Activated effector memory CD4-positive, alpha-beta T cell treated with Interleukin-2 at 50 U/mL for 16 hours (primary cell): ENCODE measurements at places on chromosomes 12 and 14.

- DNase-seq, result no peak
Observed at GRCh38 chr14:63229330-63230059, 25.3 kb downstream of the RHOJ start.

DNA sequence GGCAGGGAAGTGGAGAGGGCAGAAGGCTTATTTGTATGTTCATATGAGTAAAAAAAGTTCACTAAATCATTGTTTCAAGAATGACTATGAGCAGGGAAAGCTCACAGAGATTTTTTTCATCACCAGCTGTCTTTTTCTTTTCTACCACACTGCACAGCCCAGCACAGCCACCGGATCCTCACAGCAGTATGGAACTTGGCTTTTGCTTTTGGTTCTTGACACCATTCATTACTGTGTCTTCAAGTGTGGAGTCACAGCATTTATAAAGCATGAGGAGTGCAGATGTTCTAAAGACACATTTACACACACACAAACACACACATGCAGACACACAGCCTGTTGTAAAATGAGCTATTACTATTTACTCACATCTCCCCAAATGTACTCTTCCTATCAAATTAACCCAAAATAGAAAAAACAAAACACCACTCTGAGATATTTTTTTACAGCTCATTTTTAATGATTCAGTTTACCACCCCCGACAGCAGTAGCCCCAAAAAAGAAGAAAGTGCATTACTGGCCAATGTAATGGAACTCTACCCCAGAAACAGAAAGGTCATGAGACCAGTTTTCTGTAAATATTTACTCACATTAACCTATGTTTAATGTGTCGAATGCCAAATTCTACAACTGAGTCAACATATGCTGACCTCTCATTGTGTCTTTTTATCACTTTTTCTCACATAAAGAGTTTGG lies 60.5 kb downstream of the BTG1 start:
- no peak for DNase-seq

DNA sequence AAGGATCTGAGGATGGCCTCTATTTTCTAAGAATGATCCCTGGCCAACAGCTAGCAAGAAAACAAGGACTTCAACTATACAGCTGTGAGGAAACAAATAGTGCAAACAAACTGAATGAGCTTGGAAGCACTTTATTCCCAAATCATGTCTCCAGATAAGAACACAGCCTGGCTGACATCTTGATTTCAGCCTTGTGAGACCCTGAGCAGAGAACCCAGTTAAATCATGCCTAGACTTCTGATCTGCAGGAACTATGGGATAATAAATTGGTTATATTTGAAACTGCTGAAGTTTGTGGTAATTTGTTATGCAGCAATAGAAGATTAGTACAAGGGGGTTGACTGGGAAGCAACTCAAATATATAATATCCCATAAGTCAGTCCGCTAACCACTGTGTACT lies 183.9 kb upstream of the BMP4 start:
- DNase-seq, result no peak

- no peak for DNase-seq
Observed at GRCh38 chr12:14989790-14990189, 16.9 kb downstream of the PDE6H start.

- no peak for DNase-seq
Observed at GRCh38 chr12:52268212-52268611, 6.2 kb upstream of the KRT86 start.

GRCh38 chr12:8081251-8081920 lies 688 bp upstream of the NECAP1 start:
- peak; percentile 8 for DNase-seq

DNA sequence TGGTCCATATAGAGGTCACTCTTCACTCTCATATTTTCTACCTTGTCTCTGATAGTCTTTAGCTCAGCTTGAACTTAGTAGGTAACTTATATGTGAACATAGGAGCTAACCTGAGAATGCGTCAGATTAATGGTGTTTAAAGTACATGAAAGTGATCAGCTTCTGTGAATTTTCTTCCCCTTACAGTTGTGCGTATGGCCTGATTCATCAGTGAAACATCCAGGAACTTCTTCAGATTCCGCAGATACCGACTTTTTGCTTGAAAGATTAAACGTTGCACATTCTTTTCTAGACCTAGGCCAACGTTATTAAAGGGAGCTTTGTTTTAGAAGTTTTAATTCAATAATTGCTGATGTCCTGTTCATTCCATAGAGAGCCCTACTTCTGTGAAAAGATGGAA lies 1945.1 kb upstream of the SEL1L start:
- DNase-seq, result no peak

GRCh38 chr12:108696996-108697290 lies 34.4 kb downstream of the CORO1C start:
- DNase-seq, result no peak

DNA sequence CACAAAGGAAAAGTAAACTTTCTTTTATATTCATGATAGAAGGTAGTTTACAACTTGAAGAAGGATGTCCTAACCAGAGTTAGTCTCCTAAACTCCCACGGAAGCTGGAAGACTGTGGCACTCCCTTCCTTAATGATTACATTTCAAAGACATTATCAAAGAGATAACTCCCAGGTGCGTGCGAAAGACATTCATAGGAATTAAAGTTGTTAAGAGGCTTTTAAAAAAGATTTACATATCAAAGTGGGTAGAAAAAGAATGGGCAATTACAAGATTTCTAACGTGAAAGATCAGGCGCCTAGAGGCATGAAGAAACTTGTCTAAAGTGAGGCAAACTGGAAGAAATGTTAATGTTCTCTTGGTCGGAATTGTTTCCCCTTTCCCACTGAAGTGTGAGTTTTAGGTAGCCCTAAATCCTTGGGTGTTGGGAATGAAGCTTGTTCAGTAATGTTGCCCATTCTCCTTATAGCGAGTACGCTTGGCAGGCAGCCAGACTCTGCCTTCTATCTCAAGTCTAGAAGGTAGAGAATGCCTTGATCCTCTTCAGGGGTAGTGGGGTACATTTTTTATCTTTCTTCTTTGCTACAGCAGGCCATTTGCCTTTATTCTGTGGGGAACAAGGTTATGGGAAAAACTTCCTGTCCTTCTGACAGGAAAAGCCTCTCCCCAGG lies 642.0 kb downstream of the SLC6A15 start:
- DNase-seq, result no peak

DNA sequence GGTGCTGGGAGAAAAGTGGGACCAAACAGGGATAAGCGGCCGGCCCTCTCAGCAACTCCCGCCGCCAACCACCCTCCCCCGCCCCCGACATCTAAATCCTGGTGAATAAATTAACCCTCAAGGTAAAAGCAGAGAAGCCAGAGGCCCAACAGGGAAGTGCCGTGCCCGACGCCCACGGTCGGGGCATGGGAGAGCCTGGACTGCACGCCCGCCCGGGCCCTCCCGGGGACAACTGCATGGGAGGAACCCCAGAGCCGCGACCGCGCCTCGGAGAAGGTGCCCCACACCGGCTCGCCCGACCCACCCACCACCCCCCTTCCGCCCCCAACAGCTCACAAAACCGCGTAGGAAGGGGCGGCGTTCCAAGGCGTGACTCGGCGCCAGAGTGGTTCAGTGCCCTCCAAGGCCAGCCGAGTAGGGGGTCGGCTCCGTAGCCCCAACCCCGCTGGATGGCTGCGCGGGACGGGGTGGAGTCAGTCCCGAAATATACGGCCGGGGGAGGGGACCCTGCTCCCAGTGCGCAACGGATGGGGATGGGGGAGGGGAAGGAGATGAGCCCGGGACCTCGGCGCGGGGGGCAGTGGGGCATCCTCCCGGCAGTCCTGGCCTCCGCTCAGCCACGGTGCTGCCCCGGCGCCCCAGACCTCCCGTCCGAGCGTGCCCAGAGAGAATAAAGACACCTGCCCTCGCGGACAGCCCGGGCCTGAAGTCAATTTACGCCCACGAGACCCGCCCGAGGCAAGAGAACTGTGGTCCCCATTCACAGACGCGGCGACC lies 732 bp downstream of the SLC25A29 start:
- DNase-seq, result no peak

GRCh38 chr14:69666112-69666511 lies 54.7 kb downstream of the SUSD6 start:
- no peak for DNase-seq

DNA sequence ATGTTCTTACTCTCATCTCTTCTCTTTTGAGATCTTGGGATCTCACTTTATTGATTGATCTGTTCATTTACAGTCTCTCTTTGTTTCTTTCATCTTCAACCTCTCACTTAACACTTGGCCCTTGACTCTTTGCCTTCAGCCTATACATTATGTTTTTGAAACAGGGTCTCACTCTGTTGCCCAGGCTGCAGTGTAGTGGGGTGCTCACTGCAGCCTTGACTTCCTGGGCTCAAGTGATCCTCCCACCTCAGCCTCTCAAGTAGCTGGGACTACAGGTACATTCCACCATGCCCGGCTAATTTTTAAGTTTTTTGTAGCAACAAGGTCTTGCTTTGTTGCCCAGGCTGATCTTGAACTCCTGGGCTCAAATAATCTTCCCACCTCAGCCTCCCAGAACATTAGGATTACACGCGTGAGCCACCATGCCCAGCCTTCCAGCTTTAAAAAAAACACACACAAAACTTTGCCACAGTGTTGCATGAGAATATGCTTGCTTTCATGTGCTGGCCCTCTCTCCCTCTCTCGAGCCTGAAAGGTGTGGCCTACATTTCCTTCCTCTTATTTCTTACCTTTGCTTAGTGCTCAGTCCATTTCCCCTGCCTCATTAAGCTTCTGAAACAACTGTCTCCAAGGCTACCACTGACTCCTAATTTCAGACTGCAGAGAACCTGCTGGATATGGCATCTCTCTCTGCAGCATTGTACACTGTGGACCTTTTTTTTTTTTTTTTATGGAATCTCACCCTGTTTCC lies 9.9 kb downstream of the DIP2B start:
- DNase-seq, result no peak

- DNase-seq, result no peak
Observed at GRCh38 chr14:24940213-24940783, 109.6 kb downstream of the STXBP6 start.

- no peak for DNase-seq
Observed at GRCh38 chr12:120267736-120268135, 2.2 kb upstream of the PXN start.

DNA sequence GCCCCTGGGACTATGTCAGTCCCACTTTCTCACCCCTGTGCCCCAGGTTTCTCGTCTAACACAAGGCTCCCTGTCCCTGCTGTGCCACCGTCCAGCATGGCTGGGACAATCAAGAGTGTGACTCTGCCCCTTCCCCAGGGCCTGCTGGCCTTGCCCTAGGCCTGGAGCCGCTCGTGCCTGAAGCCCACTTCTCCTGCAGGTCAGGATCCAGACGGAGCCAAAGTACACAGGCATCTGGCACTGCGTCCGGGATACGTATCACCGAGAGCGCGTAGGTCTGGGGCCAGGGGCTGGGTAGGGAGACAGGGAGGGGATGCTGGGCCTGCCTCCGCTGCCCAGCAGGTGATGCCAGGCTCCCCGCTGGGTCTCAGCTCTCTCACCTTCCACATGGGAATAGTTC lies 2.8 kb downstream of the SLC25A47 start:
- no peak for DNase-seq

DNA sequence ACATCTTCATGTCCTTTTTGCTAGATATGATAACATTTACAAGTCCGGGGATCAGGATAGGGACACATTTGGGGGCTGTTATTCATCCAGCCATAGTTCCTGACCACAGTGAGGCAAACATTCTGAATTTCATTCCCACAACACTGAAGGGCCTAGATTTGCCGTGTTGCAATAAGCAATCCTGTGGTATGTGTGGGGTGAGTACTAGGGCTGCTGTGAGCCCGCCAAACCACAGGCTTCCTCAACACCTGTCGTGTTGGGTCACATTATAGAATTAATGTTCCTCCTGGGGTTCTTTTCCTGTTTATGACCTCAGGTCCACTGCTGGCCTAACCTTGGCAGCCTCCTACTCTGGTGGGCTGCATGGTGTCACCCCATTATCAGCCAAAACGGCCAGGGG lies 119.2 kb downstream of the TBC1D30 start:
- DNase-seq, result no peak

DNA sequence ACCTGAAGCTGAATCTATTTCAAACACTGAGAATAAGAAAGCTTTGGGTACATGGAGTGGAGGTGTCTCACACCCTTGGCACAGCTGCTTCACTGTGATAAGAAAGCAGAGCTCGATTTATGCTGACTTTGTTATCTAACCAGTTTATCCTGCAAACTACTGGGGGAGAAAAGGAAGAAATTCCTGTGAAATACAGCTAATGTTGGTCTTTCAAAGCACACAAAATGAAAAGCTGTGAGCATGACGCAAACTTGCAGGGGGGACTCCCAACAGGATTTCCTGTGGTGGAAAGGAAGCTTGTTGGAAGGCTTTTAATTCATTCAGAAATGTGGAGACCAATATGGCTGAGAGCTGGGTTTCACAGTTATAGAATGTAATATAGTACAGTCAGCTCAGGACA lies 53.4 kb downstream of the SRGAP1 start:
- DNase-seq, result no peak

DNA sequence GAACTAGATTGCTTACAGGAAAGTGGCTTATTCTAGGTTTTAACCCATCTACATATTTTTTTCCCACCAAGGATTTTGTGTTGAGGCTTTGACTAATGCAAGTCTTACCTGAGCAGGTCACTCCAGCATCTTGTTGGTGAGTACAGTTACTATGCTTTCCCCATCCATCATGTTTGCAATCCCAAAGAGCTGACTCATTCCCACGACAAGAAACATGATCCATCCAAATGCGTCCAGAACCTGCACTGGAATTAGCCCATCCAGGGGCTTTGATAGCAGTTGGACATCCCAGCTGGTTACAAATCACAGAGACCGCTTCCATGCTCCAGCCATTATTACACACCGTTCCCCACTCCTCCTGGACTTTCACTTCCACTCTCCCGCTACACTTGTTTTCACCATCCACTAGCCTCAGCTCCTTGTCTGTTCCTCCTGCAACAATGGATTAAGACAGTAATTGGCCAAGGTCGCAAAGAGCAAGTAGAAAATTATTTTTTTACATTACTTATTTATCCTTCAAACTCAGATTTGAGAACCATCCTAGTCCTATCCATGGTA lies 2.5 kb downstream of the CD163 start:
- no peak for DNase-seq

DNA sequence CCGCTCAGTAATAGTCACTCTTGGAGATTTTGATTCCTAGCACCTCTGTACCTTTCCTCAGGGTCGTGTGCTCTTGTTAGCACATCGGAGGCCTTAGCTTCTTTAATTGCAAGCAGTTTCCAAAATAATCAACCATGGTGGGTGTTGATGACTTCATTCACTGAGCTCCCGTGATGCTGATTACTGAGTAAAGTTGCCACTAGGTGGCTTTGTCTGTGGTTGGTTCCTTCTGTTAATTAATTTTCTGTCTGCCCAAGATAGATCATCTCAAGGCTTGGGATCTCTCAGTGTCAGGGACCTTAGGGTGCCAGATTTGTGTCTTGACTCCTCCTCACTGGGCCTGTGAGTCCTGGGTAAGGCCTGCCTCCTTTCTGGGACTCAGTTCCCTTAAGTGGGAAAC lies 54.3 kb downstream of the PTPN11 start:
- DNase-seq, result no peak

GRCh38 chr12:130014485-130014807 lies 110.6 kb upstream of the TMEM132D start:
- no peak for DNase-seq

GRCh38 chr14:102833991-102834390 lies 56.7 kb downstream of the TRAF3 start:
- DNase-seq, result no peak
